ENCODE measurements at places on chromosomes 12 and 14.
A peak's percentile ranks its signal among the peaks of the same experiment; 100 is the strongest.

- no peak for DNase-seq
These were observed 167.1 kb downstream of the KIF21A start for GRCh38 chr12:39275846-39276245.

DNA sequence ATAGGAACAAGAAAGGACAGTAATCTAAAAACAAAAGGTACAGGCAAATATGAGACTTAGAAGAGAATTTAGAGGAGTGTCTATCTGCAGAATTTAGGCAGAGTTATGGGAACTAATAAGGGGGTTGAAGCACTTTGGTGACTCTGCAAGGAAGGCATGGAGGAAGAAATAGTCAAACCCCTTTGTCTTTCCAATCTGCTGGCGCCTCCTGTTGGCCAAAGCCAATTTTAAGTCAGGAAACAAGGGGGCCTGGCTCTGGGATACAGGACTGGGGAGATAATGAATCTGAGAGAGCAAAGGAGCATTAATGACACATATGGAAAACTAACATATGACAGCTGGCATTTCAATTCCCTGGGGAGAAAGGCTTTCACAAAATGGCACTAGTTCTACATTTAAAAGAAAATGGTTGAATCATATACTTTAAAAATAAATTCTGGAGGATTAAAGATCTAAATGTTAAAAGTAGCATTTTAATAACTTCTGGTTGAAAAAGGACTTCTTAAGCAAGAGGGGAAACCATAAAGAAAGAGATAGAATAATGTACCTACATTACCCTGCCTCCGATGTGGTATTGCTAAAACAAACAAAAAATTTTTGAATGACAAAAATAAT lies 48.5 kb upstream of the CSRP2 start:
- peak; percentile 2 for DNase-seq

DNA sequence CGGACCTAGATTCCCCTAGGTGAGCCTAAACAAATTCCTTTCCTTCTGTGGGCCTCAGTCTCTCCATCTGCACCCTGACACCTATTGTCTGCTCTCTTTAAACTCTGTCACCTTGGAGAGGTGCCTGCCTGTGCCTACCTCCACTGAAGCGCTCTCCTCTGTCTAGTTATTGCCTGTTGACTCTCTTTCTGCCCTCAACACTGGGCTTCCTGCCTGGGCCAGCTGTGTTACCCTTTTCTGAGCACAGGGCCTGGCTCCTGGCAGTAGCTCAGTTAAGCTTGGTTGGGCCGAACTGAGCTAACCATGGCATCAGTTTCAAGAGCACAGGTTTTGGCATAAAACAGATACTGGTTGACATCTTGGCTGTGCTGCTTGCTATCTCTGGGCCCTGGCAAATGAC lies 43.5 kb downstream of the PRMT8 start:
- no peak for DNase-seq

DNA sequence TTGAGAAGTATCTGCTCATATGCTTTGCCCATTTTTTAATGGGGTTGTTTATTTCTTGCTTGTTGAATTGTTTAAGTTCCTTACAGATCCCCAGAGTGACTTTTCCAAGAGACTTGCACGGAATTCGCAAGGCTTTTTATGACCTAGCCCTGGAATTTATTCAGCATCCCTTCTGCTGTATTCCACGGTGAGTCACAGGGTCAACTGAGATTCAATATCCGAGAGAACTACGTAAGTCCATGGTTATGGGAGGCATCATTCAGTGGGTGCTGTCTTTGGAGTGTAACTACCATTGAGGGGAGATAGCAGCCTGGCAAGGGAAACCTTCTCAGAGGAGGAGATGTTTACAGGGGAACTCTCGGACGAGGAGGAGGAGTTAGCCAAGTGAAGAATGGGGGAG lies 20.9 kb upstream of the GPRC5A start:
- peak; percentile 91 for DNase-seq

GRCh38 chr14:37597538-37597913 lies 2.1 kb downstream of the TTC6 start:
- DNase-seq, result no peak

- DNase-seq, result no peak
These were observed 27.7 kb upstream of the DHRS2 start for GRCh38 chr14:23608454-23608853.

DNA sequence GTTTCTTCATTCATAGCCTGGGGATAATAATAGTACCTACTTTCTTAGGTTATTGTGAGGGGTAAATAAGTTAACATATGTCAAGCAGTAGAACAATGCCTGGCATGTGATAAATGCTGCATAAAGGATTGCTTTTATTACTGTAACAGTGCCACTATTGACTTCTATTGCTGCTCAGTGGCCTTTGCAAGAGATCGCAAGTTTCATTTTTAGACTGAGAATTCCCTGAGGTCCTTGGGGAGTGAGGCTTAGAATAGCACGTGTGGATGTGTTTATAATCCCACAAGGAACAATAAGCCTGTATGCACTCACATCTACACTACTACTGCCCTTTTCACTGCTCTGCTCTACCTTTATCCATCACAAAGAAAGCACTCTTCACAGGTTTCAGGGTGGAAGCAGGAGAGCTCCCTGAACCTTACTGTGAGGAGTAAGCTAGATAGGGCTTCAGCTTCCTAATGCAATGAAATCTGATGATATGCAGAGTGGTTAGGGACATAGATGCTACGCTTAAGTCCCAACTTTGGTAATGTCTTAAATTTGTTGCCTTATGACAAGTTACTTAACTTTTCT lies 302.6 kb downstream of the SNAPC1 start:
- no peak for DNase-seq

DNA sequence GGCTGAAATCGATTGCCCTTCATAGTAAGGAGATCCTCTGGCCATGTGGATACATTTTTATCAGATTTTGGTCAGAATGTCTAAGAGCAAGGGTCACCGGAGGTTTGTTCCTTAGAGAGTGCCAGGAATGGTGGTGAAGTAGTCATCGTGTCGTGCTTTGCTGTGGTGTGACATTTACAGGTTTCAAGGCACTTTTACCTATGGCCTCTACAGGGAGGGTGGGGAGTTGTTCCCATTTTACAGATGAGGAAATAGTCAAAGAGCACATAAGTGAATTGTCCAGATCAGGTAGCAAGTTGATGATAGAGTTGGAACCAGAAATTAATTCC lies 57.2 kb downstream of the WDR20 start:
- no peak for DNase-seq

DNA sequence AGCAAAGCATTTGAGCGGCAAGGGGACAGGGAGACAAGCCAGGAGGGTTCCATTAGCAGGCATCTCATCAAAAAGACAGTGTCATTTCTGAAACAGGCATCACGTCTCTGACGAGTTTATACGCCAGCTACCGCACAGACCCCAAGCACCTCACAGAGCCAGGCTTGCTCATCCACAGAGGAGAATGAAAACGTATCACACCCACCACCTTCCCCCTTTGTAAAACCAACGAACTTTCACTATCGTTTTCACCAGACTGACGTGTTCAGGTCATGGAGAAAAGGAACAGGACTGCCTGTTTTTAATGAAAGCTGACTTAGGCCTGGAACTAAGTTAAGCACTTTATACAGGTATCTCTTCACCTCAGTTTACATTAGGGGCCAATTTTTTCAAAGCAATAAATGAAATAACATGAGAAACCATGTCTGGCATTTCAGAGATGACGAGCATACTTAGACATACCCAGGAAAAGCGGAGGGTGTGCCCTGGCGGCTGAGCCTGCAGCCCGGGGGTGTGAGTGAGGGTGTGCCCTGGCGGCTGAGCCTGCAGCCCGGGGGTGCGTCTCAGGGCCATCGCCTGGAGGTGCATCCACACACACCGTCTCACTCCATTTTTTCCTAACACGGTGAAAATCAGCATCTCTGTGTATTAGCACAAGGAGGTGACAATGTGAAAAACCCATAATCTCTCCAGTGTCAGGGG lies 41.9 kb downstream of the STX2 start:
- no peak for DNase-seq

DNA sequence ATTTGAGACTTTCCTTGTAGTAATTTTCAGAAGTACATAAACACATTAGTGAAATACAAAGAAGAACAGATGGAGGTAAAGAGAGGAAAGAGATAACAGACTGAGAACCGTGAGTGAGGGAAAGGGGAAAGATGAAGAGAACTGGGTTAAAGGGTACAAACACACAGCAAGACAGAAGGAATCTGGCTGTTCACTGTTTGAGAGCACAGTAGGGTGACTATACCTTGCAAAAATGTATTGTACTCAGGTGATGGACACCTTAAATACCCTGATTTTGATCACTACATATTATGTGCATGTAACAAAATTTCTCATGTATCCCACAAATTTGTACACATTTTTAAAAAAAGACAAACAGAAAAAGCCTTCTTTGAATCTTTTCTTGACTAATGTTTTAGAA lies 2.7 kb upstream of the TRHDE start:
- no peak for DNase-seq

DNA sequence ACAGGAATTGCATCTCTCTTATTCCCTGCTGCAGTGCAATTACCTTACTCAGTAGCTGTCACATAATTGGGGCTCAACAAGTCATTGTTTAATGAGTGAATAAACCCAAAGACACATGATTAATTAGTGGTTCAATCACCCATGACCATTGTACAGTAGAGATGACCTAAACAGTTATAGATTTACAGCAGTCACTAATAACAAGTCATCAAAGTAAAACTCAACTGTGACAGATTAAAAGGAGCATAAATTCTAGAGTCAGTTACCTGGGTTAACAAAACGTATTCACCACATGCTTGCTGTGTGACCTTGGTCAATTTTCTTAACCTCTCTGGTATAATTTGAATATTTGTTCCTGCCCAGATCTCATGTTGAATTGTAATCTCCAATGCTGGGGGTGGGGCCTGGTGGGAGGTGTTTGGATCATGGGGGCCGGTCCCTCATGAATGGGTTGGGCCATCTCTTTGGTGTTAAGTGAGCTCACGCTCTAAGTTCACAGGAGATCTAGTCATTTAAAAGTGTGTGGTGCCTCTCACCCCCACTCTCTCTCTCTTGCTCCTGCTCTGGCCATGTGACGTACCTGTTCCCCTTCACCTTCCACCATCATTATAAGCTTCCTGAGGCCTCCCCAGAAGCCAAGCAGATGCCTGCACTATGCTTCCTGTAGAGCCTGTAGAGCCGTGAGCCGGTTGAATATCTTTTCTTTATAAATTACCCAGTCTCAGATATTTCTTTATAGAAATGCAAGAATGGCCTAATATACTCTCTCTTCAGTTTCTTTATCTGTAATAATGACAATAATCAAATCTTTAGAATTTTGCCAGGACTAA lies 141.9 kb upstream of the PLEKHG7 start:
- no peak for DNase-seq

GRCh38 chr12:1525858-1526257 lies 68.5 kb downstream of the FBXL14 start:
- DNase-seq, result no peak

DNA sequence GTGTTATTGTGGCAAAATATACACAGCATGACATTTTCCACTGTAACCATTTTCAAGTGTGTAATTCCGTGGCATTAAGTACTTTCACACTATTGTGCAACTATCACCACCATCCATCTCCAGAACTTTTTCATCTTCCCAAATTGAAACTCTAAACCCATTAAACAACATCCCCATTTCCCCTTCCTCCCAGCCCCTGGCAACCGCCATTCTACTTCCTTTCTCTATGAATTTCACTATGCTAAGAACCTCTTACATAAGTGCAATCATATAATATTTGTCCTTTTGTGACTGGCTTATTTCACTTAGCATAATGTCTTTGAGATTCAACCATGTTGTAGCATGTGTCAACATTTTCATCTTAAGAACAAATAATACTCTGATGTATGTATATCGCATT lies 67.8 kb upstream of the PYGL start:
- no peak for DNase-seq

- DNase-seq, result no peak
These were observed 80.1 kb downstream of the PLEKHA5 start for GRCh38 chr12:19209661-19210060.

DNA sequence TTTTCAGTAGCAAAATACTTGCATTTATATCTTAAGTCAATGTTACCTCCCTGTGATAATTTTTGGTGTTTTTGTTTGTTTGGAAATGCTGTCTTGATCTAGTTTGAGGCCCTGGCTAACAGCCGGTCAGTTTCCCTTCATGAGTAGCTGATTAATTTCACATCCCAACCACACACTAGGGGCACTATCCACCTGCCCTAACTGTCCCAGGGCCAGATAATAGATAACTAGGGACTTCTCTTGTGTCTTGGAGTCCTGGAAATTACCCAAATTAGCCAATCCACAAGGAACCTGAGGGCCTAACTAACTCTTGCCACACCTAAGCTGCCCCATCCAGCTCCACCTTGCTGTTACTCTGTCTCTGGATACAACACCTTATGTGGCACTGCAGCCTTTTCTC lies 399.9 kb downstream of the FOXG1 start:
- no peak for DNase-seq

GRCh38 chr14:41604721-41605531 lies 1.8 kb upstream of the LRFN5 start:
- no peak for DNase-seq

- no peak for DNase-seq
These were observed 901 bp downstream of the B3GNT4 start for GRCh38 chr12:122204167-122205052.

GRCh38 chr12:57175428-57176138 lies 28.2 kb upstream of the LRP1-AS start:
- DNase-seq, result no peak
